NCI-H2029 (cell line): ENCODE measurements at places on chromosomes 2 and 18.

GRCh38 chr2:51401546-51401945 lies 369.6 kb upstream of the NRXN1 start:
- DNase-seq, result no peak

DNA sequence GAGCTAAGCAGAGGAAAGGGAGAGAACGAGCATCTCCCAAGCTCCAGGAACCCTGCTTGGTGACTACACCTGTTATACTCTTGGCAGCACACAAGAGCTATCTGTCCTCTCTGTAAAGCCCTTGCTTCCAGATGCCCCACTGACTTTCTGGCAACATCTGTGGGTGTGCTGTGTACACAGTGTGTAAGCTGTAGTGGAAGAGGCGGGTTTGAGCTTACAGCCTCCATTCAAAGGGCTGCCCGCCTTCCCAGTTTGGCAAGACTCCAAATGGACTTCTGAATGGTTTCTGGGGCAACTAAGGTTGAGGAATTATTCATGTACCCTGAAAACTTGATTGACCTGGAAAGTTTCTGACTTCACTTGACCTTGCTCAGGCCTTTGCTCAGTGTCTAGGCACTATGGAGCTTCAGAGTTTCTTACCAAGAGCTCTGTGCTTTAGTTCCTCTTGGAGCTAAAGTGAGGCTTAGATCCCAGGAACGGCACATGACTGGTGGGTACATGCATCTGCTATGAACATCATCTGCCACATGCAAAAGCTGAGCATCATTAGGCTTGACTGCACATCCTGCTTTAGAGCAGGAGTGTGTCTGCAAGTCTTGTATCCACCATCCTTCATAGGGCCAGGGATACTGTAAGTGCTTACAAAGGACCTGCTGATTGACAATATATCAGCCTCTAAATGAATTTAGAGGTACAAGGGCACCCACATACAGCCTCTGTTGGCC lies 290.9 kb upstream of the SIX2 start:
- peak; percentile 88 for DNase-seq

DNA sequence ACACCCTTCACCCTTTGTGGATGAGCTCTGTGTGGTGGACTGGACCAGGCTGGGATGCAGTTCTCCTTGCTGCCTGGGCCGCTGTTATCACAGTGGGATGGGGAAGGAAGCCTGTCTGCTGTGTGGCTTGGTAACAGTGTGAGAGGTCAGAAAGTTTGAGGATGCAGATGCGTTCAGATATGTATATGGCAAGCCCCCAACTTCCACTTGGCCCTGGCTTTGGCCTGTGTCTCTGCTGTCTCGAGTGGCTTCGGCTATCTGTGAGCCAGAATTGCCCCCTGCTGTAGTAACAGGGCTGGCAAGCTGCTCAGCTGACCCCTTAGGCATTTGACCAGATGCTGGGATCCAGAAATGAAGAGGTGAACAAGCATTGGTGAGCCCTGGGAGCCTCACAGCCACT lies 106.8 kb downstream of the WDSUB1 start:
- DNase-seq, result no peak

- no peak for DNase-seq
Measured at GRCh38 chr2:77443076-77443475, 79.1 kb downstream of the LRRTM4 start.

GRCh38 chr18:31301201-31301655 lies 16.7 kb upstream of the DSG1 start:
- DNase-seq, result no peak

GRCh38 chr2:240948086-240948485 lies 42.0 kb downstream of the CROCC2 start:
- DNase-seq, result no peak

DNA sequence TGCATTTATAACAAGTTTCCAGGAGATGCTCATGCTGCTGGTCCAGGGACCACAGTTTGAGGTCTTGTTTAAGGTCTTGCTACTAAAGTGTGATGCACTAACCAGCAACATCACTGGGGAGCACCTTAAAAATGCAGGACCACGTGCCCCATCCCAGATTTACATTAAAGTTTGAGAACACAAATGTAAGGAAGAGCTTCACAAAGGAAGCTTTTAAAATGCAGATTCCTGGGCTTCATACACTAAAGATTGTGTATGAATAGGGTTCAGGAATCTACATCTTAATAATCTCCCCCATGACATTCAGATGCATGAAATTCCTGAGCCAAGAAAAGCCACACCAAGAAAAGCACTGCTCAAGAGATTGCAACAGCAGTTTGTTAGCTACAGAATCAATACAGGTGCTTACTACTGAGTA lies 235.3 kb upstream of the TANK start:
- DNase-seq, result no peak

GRCh38 chr2:235223011-235223410 lies 270.8 kb upstream of the AGAP1 start:
- no peak for DNase-seq

DNA sequence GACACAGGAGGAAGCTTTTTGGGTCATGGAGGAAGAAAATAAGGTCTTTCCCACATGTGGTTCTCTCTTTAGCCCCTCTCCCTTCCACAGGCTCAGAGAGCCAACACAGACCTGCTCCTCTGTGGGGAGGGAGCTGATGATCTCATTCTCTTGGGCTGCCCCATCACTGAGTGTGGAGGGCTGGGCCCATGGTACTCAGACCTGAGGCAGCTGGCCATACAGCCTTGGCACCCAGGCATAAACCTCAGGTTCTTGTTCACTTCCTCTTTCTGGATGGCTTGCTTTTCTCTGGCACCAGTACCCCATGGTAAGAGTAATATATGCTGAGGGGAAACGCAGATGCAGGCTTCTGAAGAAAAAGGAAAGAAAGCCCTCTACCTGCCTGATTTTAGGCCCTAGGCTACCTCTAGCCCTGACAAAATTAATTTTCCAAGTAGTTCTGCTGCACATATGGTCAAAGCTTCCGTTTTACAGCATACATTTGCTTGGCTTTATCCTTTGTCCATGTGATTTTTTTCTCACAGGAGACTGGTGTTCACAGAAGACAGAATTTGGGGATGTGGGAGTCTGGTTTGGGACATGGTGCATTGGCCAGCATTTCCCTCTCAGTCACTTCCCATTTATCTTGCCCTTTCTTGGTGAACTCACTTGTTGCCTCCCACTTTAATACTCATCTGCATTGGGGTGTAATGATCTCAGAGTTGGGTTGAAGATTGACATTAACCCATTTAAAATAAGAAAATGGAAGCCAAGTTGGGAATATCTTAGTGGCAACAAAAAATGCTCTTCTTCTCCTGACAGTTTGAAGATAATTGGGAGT lies 11.1 kb downstream of the DHRS9 start:
- DNase-seq, result peak; percentile 68

GRCh38 chr18:45938488-45938935 lies 28.6 kb downstream of the EPG5 start:
- no peak for DNase-seq

DNA sequence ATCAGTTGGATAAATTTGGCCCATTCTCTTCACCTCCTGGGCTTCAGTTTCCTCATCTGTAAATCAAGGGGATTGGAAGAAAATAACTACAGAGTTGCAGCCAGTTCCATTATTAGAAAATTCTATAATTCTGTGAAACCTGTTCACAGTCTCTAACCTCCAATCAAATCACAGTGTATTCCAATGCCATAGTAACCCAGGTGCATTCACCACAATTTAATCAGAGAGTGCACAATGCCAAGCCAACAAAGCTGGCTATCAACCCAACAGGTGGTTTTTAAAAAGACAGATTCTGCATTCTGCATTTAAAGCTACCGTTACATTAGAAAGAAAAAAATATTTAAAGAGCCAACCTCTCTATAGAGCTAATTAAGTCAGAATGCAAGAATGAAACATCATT lies 308.6 kb downstream of the RNF144A start:
- DNase-seq, result no peak

GRCh38 chr18:24426398-24427294 lies at the start of gene IMPACT:
IMPACT (plus strand) TSS chr18:24426670; CDS start chr18:24426757, 87 bp downstream.
- DNase-seq, result peak; percentile 72

DNA sequence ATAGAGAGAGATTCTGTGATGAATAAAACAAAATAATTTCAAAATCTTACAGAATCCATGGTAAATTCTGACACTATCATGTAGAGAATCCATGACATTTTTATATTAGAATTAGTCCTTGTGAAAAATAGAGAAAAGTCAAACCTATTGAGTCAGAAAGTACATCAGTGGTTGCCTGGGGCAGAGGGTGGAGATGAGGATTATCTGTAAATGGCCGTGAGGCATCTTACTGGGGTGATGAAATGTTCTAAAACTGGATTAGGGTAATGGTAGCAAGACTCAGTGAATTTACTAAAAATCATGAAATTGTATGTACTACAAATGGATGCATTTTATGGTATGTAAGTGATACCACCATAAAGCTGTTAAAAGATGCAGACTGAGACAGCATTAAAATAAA lies 323.1 kb downstream of the SLC8A1 start:
- no peak for DNase-seq

DNA sequence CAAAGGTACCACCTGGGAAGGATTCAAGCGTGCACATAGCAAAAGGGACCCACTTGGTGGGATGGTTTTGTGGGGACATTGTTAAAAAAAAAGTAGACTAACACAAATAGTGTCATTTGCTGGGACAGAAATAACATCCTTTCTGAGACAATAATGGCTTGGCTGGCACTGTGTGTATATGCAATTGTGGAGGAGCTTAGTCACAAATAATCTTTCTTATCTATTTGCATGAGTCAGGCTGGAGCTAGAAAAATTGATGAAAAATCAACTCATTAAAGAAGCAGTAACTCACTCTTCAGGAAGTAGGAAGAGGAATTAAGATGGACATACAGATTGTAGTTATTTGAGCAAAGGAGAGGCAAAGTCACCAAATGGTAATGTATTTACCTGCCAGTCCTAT lies 29.5 kb upstream of the ITGB6 start:
- DNase-seq, result no peak

DNA sequence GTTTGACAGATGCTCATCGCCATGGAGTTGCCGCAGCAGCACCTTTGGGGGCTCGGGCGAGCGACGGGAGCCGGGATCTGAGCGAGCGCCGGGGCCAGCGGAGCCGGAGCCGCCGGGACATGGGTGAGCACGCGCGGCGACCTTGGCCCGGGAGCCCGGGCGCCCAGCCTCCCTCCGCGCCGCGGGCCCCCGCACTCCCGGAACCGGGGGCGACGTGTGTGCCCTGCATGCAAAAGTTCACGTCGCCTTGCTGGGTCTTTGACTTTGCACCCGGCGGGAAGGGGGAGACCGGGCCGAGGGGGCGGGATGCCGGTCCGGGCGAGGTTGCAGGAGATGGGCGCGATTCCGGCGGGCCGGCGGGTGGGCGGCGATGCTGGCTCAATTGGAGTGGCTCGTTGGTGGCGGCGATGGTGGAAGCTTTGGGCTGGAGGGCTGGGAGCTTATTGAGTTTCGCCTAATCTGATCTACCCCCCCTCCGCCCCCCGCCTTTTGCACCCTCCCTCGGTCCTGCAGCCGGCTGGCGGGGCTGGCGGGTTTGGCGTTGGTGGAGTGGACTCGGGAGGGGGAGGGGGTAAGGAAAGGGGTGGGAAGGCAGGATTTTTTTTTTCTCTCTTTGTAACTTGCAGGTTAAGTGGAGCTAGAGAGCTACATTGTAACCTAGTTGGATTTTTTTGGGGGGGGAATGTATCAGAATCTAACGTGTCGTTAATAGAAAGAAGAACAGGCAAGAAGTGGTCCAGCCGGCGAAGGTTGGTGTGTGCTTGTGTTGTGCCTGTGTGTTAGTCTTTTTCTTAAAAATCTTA lies at the start of gene SETBP1:
SETBP1 (plus strand) TSS at position 616 of the 803 bp plus-strand sequence. CDS start 20,459 bp downstream, outside the sequence.
- DNase-seq, result peak; percentile 49

- no peak for DNase-seq
Measured at GRCh38 chr2:206805887-206806607, 40.6 kb downstream of the FASTKD2 start.

GRCh38 chr2:169732583-169733358 lies 861 bp upstream of the KLHL23 start:
- no peak for DNase-seq

DNA sequence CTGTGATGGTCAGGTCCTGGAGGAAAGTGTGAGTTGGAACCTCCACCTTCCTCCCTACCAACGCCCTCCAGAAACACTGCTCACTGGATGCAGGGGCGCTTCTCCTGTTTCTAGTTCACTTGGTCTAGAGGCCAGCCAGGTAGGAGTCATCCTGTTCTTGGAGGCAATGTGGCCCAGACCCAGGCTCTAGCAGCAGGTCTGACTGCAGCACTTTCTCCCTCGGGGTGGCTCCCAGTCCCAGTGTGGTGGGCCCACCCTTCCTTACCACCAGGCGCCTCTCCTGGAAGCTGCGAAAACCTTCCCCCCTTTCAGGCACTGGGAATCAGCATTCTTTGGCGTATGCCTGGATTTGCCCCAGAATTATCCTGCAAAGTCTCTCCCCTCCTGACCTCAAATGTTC lies 292.8 kb downstream of the SOX11 start:
- no peak for DNase-seq

GRCh38 chr18:22167091-22167470 lies 2.3 kb upstream of the GATA6 start:
- no peak for DNase-seq

GRCh38 chr18:29664278-29665036 lies 1378.1 kb downstream of the DSC3 start:
- no peak for DNase-seq

- no peak for DNase-seq
Measured at GRCh38 chr18:22260208-22260820, 90.9 kb downstream of the GATA6 start.

GRCh38 chr2:1321321-1321720 lies 91.9 kb upstream of the TPO start:
- DNase-seq, result no peak

GRCh38 chr2:111622859-111623258 lies 261.1 kb downstream of the ANAPC1 start:
- DNase-seq, result no peak

- DNase-seq, result no peak
Measured at GRCh38 chr2:238820916-238821315, 27.0 kb upstream of the TWIST2 start.

DNA sequence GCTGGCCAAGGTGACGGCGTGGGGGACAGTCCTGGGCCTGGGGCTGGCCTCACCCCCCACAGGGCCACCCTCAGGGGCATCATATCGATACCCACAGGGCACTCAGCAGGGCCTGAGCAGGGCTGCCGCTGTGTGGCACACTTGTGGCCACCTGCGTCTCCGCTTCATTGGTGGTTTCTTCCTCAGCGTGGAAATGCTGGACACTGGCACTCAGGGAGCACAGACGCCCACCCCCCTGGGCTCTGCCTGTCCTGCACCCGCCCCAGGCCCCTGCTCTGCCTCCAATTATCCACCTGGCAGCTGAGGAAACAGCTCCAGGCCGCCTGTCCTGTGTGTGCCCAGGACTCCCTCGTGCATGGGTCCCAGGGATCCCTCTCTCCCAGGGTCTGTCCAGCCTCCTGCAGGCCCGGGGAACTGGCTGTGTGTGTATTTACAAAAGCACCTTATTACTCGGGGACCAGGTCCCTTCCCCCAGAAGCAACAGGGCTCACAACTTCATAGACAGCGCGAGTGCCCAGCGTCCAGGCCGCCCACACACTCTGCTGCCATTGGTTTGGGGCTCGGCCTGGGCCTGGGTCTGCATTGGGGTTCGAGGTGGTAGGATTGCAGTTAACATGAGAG lies 13.1 kb downstream of the CROCC2 start:
- DNase-seq, result no peak

- no peak for DNase-seq
Measured at GRCh38 chr2:157345647-157346389, 20.2 kb upstream of the ERMN start.

GRCh38 chr2:230721712-230722111 lies 9.1 kb downstream of the CAB39 start:
- DNase-seq, result no peak
